Urinary bladder (tissue), 4 donors: ENCODE measurements at places on chromosomes 1 and 21. TPM values are rescaled to one million over a fixed set of nuclear protein-coding genes. Genes with fewer than 3 reads are reported as not detected.

GJC2 gene
- 4.0 TPM for total RNA-seq

DNA sequence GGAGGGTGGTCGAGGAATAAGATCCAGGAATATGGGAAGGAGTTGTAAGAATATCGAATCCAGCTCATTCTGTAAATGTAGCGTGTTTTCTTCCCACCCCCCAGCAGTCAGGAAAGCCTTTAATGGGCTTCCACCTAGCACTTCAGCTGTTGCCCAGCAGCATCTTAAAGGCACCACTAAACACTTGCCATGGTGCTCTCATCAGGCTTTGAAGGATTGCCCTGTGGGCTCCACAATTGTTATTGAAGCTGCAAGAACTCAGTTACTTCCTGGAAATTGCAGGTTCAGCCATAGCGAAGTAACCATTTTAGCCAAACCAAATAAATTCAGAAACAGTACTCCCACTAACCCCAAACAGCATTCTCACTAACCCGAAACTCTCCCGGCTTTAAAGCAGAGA is 511.2 kb downstream of the PLPP3 start:
- DNase-seq = no peak

DNA sequence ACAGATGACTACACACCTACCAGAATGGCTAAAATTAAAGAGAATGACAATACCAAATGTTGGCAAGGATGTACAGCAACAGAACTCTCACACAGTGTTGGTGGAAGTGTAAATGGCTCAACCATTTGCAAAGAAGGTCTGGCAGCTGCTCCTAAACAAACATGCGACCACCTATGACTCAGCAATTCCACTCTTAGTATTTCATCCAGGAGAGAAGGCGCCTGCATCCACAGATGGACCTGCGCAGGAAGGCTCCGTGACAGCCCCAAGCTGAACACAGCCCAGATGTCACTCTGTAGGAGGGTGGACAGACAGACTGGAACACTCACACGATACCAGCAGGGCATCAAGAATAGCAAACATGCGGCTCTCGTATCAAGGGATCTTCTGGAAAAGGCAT is 6.7 kb downstream of the PTTG1IP start:
- DNase-seq = no peak

HPDL gene
- 0.74 TPM for total RNA-seq

F5 gene
- 4.5 TPM for total RNA-seq

- no peak for DNase-seq
Measured at GRCh38 chr1:147762233-147763024, 2.0 kb upstream of the GJA5 start.

PDPN gene
- 19.1 TPM for total RNA-seq

- peak; percentile 35 for DNase-seq
Measured at GRCh38 chr1:107782217-107782845, 182.6 kb downstream of the VAV3 start.
